ENCODE measurements at places on chromosomes 12 and 14.

DNA sequence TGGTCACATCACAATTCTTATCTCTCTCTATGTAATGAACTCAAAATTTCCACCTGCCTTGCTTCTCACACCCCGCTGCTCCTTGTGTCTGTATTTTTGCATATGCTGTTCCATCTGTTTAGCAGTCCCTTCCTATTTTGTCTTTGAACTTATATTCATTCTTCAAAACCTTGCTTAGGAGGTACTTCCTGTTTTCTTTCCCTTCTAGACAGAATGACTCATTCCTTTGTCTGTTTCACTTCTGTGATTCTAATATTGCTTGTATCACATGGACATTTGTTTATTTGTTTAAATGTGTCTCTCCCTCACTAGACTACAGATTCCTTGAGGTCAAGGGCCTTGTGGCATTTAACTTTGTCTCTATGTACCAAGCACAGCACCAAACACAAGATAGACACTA lies 424.2 kb downstream of the ETNK1 start:
- DNase-seq = no peak

DNA sequence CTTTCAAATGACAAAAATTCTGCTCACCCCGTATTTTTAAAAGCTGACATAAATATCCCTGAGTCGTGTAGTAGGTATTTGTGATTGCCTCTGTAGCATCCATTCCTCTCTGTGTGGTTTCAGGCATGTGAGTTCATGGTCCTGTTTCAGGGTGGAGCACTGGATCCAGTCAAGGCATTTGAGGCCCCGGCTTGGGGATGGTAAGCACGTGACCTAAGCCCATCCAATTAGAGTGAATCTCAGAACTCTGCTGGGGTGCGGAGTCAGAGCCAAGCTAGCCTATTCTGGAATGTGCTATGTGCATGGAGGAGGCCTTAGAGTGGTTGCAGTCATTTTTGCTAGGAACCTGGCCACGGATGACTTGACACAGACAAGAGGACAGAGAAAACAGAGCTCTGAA lies 4.3 kb upstream of the CSRP2 start:
- DNase-seq = no peak

- no peak for DNase-seq
Measured at GRCh38 chr14:94018308-94018707, 7.8 kb upstream of the OTUB2 start.

- DNase-seq = no peak
Measured at GRCh38 chr14:52046376-52046917, 22.4 kb downstream of the NID2 start.

GRCh38 chr12:83099436-83099835 lies 412.7 kb downstream of the TMTC2 start:
- no peak for DNase-seq
